AG10803 (cell line): ENCODE measurements at places on chromosomes 2 and 18.
A peak's percentile ranks its signal among the peaks of the same experiment; 100 is the strongest.

DNA sequence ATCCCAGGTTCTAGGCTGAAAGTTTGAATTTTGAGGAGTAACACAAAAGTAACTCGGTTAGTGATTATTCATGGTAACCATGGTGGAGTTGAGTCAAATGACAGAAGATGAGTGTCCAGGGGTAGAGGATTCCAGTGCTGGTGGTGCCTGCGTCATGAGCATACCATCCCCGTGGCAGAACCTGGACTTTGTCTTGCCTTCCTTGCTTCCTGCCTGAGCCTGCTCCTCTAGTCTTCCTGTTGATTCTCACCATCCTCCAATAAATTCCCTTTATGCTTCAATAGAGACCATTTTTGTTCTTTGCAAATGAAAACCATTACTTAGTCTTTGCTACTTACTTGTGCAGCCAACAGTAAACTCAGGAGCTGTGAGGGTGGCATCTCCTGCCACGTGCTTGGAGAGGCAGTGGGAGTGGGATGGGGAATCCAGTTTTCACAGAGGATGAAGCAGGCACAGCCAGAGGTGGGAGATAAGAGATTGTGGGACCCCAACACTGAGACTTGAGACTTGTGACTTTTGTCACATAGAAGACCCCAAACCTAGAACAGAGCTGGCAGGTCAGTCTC, 4.1 kb upstream of the YES1 start:
- DNase-seq = no peak

DNA sequence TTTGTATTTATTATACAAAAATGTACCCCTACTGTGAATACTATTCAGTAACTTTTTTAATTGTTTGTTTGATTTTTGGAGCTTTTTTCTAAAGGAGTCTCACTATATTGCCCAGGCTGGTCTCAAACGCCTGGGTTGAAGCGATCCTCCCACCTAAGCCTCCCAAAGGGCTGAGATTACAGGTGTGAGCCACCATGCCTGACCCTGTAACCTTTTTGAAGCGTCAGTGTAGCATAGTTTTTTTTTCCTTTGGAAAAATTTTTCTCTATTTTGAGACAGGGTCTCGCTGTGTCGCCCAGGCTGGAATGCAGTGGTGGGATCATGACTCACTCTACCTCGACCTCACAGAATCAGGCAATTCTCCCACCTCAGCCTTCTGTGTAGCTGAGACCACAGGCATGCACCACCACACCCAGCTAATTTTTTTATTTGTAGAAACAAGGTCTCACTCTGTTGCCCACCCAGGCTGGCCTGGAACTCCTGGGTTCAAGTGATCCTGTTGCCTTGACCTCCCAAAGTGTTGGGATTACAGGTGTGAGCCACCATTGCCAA, 2.0 kb downstream of the GMCL1 start:
- no peak for DNase-seq

DNA sequence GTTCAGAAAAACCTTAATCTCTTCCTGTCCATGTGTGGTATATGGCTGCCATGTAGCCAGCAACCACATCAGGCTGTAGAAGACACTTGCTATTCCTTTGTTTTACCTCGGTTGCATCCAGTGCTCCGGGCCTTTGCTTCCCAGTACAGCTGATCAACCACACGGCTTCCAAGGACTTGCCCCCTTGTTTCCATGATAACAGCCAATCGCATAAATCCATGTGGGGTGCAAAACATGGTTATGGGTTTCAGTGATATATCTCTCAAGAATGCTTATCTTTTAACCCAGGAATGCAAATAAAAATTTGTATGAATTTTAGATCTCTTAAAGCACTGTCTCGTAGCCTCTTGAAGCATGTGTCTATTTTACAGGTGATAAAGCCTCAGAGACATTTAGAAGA, 118.3 kb downstream of the MGAT5 start:
- peak; percentile 41 for DNase-seq

DNA sequence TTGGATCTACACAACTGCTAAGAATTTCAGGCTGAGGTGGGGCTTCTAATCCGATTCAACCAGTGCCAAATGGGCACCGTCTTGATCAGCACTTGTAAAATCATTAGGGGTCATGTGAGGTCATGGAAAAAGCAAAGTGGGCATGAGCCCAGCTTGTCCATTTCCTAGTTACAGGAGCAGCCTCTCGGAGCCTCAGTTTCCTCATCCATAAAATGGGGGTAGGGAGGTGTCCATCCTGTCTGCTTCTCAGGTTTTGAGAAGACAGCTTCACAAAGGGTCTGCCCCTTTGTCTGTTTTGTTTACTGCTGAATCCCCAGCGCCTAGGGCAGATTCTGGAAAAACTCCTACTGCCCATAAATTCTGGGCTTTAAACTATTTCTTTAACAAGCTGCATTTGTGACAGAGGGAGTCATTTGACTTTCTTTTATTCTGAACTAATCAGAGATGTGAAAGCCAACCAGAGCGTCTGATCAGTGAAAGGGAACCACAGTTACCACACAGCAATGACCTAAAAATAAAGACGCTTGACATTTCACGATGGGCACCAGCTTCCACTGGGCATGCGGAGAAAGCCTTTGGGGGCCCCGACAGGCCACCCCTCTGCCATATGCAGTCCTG, 38.9 kb downstream of the DNMT3A start:
- DNase-seq = no peak

DNA sequence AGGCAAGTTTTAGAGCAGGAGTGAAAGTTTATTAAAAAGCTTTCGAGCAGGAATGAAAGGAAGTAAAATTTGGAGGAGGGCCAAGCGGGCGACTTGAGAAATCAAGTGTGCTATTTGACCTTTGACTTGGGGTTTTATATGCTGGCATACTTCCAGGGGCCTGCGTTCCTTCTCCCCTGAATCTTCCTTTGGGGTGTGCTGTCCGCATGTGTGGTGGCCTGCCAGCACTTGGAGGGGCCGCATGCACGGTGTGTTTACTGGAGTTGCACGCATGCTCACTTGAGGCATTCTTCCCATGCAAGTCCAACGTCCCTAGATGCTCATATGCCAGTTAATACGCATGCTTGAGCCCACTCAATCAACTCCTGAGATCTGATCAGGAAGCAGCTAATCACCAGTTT, 78.3 kb upstream of the MAP4K4 start:
- DNase-seq = no peak

- DNase-seq = peak; percentile 17
These were observed 134.8 kb upstream of the AGAP1 start for GRCh38 chr2:235358981-235359471.

DNA sequence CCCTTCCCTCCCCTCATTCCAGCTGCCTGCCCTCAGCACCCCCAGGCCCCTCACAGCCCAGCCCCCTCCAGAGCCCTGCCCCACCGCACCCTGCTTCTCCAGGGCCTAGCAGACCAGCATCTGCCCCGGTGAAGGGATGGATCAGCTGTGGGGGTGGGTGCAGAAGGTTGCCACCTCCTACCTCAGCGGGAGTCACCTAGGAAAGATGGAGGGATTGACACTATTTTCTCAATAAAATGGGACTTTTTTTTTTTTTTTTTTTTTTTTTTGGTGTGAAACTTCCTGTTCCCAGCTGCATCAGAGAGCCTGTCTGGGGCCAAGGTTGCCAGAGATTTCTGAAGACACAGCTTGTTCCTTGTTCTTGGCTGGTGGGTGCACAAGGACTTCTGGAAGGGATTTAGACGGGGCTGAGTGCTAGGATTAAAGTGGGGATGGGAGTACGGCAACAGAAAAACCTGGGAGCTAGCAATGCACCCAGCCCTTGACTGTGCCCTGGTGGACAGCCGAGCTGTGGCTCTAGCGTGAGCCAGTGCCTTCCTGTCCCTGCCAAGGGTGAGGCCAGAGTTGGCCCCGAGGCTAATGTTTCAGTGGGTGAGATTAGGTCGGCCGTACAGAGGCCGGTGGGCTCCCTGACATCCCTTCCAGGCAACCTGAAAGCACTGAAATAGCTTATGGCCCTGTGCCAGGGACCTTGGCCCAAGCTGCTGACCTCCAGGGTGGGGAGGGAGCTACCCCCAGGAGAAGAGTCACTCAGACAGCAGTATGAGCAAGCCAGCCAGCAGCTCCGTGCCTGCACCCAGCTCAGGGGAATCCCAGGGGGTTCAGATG, 4.6 kb downstream of the B3GNT7 start:
- peak; percentile 17 for DNase-seq

DNA sequence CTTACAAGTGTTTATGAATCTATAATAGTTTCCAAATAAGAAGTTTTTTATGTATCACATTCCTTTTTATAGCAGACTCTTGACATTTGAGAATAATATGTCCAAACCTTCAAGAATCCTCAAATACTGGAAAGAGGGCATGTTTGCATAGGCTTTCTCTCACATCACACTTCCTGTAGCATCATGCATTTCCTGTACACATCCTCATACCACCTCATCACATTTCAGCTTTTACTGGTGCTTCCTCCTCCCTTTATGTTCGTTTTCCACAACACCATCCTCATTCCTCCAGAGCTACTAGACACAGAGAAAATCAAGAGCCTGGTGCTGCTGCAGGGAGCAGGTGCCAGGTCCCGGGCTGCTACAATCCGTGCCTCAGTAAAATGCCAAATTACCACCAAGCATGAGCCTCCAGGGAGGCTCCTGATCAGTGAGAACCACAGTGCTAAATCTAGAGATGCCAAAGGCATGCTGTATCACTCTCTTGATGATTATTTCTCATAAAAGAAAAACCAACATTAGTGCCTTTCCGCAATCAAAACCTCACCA, 137.7 kb upstream of the CYP1B1 start:
- DNase-seq = no peak

DNA sequence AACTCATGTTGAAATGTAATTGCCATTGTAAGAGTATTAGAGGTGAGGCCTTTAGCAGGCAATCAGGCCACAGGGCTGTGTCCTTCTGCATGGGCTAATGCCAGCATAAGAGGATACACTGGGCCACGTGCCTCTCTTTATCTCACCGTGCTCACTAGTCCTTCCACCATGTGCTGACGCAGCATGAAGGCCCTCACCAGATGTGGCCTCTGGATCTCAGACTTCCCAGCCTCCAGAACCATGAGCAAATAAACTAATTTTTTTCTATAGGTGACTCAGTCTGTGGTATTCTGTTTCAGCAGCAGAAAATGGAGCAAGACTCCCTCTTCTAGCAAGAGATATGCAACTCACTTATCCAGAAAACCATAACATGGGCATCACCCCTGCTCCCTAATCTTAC, 149.7 kb upstream of the ZNF236 start:
- peak; percentile 36 for DNase-seq

- DNase-seq = peak; percentile 58
These were observed 73.3 kb downstream of the PIK3C3 start for GRCh38 chr18:42028247-42028832.

DNA sequence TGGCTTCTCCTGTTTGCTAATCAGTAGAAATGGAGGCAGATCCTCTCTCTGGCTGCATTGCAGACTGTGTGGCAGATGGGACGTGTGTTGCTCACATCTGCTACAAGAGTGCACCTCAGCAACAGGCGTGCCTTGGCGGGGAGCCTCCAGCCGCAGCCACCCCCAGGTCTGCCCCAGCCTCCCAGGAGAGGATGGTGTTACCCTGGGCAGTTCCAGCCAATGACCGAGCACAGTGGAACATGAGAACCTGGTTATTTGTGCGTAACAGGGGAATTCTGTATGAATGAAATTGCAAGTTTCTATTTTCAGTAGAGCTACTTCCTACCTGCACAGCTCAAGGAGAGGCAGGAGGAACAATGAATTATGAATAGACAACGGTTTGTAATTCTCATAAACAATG, 130.6 kb upstream of the CBLN2 start:
- no peak for DNase-seq

DNA sequence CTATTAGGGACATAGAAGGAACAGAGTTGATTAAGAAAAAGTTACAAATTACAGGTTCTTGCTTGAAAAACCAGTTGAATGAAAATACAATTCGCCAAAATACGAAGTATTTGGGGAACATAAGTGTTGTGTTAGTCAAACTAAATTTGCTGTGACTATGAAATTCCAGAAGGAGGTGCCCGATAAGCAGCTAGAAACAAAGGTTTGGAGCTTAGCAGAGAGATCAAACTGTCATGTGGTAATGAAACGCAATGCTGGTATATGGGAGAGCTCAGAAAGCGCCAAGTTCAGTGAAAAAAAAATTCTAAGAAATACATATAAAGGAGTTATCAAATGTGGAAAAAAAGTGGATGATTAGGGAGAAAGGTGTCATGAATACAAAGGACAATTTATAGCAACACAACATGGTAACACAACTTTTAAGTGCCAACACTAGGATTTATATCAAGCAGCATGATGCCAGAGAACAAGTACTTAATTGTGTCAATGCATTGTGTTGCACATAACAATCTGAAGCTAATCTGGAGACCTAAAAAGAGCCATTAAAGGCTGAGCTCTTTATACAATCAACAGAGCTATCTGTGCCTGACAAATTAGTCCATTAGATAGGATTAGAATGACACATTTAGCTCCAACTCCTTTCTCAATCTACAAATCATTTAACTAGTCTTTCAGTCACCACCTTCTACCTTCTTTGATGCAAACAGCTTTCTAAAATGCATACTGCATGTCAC, 31.2 kb downstream of the SMAD2 start:
- DNase-seq = no peak

GRCh38 chr2:23414106-23414505, 29.1 kb downstream of the KLHL29 start:
- no peak for DNase-seq

DNA sequence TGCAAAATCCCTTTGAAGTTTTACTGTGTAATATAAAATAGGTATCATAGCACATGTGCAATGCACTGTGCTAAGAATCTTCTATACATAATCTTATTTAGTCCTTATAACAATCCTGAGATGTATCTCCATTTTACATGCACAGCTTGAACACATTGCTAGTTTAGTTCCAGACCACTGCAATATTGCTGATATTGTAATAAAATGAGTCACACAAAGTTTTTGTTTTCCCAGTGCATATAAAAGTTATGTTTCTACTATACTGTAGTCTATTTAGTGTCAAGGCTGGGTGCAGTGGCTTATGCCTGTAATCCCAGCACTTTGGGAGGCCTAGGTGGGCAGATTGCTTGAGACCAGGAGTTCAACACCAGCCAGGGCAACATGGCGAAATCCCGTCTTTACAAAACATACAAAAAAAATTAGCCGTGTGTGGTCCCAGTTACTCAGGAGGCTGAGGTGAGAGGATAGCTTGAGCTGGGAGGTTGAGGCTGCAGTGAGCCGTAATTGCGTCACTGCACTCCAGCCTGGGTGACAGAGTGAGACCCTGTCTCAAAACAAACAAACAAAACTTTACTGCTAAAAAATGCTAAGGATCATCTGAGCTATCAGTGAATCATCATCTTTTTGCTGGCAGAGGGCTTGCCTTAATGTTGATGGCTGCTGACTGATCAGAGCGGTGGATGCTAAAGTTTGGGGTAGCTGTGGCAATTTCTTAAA, 1.7 kb upstream of the USP14 start:
- no peak for DNase-seq

- no peak for DNase-seq
These were observed 15.8 kb upstream of the AGXT start for GRCh38 chr2:240852671-240853314.

- no peak for DNase-seq
These were observed 103.0 kb downstream of the AFF3 start for GRCh38 chr2:100039291-100039980.

GRCh38 chr2:142300517-142300916, 169.7 kb upstream of the LRP1B start:
- no peak for DNase-seq

- DNase-seq = peak; percentile 28
These were observed 102.9 kb upstream of the SLC8A1 start for GRCh38 chr2:40554665-40555294.
